Activated CD4-positive, alpha-beta T cell treated with anti-CD3 and anti-CD28 coated beads for 24 hours (primary cell): ENCODE measurements at places on chromosomes 5 and 9.

GRCh38 chr9:77898864-77899263 is 132.7 kb downstream of the GNAQ start:
- DNase-seq, result no peak

DNA sequence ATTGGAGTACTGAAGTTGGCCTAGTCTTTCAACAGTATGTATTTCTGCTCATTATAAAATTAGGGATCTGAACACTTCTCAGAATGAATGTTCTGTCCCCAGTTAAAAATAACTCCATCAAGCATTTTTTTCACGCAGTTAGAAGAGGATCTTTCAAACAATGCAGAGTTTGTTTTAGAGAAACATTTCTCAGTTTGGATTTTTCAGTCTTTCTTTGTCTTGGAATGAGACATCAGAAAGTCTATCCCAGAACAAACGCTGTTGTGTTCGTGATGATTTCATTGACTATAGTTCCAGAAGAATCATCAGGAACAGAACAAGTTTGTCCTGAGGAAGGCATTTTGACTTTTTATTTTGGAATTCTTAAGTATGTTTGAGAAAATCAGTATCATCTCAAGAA is 218.7 kb downstream of the ARRDC3 start:
- no peak for DNase-seq

- no peak for DNase-seq
These were observed 34.1 kb upstream of the SLC9A3 start for GRCh38 chr5:558326-558725.

GRCh38 chr5:131109540-131110255 is 55.4 kb downstream of the HINT1 start:
- no peak for DNase-seq

GRCh38 chr9:14183001-14183400 is 130.9 kb downstream of the NFIB start:
- DNase-seq, result no peak

DNA sequence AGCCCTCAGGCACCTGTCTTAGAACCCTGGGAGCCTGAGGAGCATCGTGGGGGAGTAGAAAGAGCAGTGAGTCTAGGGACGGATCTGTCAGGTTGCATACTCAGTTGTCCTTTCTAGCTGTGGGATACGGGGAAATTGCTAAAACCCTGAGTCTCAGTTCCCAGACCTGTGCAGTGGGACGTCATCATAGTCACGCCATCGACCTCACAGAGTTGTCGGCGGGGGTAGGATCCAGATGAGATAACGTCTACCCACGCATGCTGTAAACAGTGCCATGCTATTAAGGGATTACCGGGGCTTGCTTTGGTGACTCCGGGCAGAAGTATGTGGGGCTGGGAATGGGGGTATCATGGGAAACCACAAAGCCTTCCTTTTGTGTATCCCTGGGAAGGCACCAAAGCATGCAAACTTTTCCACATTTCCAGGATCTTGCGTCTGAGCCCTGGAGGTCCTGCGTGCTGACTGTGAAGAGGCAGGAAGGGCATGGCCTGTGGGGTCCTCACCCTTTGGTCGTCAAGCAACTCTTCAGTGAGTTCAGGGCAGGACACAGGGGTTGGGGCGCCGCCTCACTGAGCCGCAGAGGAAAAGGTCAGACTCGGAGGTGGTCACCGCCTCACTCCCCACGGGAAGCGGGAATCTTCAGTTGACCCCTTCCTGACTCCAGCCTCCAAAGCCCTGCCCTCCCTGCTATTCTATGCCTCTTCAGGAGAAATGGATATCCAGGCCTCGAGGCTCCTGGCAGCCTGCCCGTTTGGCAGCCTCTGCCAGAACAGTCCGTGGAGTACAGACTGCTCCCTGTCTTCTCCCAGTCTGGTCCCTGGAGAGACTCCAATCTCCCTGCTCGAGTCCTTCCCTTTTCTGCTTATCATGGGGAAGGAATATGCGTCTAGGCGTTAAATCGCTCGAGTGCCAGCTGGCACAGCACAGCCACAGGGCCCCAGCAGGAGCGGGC is 186.8 kb upstream of the KLF9 start:
- no peak for DNase-seq

GRCh38 chr9:81605170-81605670 is 84.1 kb downstream of the TLE1 start:
- no peak for DNase-seq

DNA sequence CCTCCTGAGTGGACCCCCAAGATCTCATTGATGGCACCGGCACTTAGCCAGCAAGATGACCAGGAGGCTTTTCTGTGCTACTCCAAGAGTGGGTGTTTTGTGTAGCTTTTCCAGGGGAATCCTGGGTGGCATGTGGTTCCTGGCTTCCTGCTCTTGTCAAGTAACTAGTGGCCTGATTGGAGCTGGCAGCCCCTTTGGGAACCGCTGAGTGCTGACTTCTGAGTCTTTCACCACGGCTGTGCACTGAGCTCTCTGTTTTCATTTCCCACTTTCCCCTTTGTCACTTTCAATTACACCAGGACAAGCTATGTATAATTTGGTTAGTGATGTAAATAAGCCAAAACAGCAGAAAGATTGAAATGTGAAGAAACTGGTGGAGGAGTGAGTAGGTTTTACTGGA is 255.4 kb downstream of the GOLPH3 start:
- no peak for DNase-seq

- DNase-seq, result no peak
These were observed 8.1 kb upstream of the MLLT3 start for GRCh38 chr9:20630241-20630943.

DNA sequence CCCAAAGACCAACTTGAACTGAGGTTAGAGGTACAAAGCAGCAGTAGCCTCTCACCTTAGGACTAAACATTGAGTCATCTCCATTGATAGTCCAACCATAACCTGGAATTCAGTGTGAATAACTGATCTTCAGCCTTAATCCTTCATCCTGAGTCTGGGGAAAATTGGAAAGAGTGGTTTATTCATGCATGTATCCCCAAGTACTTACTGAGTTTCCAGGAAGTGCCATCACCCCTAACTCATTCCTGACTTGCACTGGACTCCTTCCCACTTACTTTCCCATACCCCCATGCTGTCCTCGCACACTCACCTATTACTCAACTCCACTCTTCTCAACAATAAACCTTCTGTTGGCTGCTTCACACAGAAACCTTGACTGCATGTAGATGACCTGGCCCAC is 161.4 kb upstream of the ZNF462 start:
- no peak for DNase-seq

DNA sequence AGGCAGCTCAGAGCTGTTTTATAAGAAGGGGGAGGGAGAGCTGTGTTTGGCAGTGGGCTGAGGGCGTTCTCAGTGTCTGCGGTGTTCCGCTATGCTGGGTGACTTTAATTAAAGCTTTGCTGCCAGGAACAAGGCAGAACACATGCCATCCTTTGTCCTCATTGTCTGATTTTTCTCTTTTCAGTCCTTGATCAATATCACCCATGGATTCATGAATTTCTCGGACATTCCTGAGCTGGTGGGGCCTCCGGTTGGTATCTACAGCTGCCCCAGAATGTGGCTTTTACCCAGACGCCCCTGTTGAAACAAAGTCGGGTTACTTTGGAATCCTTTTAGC is 66.5 kb upstream of the TGFBR1 start:
- no peak for DNase-seq

DNA sequence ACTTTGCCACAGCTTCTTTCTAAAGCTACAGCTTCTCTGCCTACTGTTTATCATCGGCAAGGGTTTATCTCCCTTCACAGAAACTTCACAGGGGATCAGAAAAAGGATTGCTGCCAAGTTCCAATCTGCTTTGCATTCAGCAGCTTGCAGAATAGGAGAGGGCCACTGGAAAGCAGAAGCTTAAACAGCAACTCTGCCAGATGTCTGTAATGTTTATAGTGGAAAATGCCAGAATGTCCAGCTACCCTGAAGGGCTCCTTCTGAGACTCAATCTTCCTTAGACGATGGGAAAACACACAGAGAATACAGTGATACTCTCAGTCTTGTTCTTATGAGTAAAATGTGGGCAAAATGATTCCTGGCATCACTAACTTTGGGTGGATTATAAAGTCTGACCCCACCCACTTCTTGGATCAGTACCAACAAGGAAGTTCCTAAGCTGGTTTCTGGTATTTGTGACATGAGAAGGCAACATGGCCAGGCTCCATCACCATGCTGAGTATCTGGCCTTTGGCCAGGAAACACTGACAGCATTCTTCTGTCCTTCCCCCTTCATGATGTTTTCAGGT is 19.0 kb downstream of the STOM start:
- DNase-seq, result no peak

DNA sequence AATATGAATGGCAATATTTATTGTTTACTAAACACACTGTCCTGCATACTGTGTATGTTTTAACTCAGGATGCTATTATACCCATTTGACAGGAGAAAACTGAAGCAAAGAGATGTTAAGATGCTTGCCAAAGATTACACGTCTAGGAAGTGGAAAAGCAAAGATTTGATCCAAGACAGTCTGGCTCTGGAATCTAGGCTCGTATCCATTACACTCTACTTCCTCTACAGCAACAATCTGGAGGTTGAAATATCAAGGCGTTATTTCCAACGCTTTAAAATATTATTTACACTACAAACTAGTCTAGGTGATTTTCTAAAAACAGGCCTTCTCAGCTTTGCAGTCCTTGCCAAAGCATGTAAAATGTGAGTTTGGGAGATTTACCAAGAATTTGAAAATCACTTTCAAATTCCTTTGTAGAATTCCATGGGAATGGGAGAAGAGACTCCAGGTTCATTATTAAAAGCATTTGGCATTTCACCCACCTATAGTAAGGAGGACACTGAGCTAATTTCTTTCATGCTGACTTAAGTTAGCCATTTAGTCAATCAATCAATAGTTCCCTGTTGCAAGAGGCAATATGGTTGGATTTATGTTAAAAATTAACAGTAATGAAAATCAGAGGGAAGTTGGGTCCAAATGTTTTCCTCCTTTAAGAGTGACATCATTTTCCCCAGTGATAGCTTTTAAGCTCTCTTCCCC is 356.3 kb upstream of the SMARCA2 start:
- no peak for DNase-seq

- DNase-seq, result no peak
These were observed 782 bp upstream of the SKP1 start for GRCh38 chr5:134177369-134178095.

DNA sequence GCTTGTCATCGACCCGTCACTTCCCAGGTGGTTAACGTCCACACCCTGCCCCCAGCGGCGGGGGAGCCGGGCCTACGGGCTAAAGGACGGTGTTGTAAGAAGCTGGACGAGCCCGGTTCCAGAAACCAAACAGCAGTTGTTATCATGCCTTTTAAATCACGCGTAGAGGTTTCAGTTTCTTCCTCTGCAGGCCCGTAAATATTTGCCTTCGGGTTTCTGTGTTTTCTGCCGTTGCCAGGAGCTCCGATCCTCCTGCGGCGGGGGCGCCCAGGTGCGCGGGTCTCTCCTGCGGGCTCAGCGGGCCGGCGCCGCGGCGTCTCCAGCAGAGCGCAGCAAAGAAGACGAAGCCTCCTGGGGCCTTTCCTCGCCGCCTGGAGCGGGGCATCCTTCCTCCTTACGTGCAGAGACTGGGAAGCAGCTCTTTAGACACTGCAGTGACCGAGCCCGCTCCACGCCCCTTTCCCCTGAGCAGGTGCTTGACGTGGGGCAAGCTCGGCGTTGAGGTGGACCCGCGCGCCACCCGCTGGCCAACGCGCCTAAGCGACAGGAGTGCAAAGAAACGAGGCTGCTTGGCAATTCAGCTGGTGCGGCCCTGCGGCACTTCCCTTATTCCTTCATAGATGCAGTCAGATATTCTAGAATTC is 21.8 kb upstream of the TTC1 start:
- peak; percentile 53 for DNase-seq

DNA sequence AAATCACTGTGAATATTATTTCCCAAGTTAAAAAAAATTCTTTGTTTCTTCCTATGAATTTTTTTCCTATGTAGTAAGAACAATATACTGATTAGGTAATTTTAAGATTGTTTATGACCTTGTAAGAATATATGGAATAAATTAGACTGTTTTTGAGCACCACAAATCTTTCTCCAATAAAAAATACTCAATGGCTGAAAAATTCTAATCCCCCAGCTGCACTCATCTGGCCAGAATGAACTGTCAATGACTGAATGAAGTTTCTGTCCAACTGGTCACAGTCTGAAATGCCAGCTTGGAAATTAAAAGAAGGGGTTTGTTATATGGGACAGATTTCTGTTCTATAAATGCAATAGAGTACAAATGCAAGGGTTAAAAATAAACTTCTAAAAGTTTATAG is 569.5 kb upstream of the SEMA6A start:
- no peak for DNase-seq

GRCh38 chr9:129858167-129858962 is 23.1 kb downstream of the USP20 start:
- no peak for DNase-seq

GRCh38 chr5:110294281-110294680 is 432.2 kb downstream of the TMEM232 start:
- no peak for DNase-seq
